ENCODE measurements at places on chromosomes 2 and 18.
A peak's percentile ranks its signal among the peaks of the same experiment; 100 is the strongest.

- no peak for DNase-seq
These were observed 4.1 kb downstream of the XIRP2 start for GRCh38 chr2:166892397-166892796.

DNA sequence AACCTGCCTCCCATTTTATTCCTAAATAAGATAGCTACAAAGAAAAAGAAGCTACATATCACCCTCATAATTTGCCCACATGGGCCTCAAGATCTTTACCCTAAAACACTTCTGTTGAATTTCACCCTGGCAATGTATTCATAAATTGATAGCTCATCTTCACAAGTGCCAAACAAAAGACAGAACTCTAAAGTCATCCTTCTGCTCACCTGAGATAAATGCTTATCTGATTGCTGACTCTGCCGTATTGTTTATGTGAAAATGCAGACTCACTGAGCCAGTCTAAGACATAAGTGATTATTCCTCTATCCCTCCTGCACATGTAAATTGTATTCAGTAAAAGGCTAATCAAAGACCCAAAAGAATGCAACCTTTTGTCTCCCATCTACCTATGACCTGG lies 2.0 kb downstream of the RDH14 start:
- DNase-seq = no peak

DNA sequence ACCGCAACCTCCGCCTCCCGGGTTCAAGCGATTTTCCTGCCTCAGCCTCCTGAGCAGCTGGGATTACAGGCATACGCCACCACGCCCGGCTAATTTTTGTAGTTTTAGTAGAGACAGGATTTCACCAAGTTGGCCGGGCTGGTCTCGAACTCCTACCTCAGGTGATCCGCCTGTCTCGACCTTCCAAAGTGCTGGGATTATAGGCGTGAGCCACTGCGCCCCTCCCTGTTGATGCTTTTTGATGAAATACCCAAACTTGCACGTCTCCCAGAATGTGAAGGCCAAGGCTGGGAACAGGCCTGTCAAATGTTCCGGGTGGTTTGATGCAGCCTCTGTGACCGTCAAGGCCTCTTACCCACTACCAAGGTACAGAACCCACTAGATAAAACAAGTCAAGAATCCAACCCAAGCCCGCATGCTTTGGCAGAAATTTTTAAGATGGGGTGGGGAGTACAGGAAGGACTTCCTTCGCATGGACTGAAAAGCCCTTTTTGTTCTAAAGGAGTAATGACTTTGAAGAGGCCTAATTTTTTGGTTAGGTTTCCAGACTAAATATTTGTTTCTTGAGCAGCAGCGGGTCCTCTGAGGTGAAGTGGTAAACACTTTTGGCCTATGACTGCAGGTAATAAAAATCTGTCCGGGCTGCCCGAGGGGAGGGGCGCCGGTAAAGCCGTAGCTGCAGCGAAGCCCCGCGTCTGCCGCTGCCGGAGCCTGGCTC lies 3.7 kb upstream of the EVX2 start:
- DNase-seq = no peak

DNA sequence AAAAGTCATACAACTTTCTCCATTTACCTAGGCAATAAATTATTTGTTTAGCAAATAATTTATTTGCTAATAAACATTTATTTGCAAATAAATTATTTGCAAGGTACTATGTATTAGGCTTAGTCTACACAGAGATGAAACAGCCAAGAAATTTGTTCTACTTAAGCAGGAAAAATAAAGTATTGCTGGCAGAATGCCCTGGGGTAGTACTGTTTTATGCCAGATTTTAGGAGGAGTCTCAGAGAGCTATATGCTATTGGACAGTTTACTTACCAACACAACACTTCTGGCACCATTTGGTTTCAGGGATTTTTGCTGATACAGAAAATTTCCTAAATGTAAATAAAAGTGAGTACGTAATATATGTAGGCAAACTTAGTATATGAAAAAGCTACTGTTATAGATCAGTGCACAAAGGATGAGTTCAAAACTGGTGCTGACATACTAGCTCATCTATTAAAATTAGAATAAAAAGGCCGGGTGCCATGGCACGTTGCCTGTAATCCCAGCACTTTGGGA lies 23.2 kb upstream of the CDKL4 start:
- no peak for DNase-seq

DNA sequence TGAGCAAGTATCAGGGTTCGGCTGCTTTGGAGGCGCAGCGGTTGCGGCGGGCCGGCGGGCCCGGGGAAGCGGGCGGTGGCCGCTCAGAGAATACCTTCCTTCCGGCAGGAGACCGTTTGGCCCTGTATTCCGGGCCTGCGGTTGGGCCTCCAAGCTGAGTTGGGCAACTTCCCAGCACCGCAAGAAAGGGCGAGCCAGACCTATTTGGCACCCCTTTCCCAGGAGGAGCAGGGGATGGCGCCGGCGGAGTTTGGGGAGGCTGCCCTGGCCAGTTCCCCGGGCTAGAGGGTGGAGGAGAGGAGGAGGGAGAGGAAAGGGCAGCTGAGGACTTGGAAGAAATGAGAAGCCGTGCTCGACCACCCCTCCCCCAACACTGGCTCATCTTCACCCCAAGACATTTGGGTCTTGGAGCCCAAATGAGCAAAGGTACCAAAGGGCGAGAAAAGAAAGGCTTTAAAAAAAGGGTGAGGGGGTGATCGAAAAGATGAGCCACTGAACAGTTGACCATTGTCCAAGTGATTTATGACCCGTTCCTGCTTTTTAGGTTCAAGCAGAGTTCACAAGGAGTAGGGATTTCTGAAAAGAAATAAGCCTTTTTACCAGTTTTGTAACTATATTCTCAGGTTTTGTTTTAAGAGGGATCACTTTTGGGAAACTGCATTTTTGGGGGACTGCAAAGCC lies 8.4 kb downstream of the HOXD3 start:
- no peak for DNase-seq

- peak; percentile 93 for DNase-seq
These were observed 39.0 kb upstream of the ARHGEF4 start for GRCh38 chr2:130797493-130798435.

DNA sequence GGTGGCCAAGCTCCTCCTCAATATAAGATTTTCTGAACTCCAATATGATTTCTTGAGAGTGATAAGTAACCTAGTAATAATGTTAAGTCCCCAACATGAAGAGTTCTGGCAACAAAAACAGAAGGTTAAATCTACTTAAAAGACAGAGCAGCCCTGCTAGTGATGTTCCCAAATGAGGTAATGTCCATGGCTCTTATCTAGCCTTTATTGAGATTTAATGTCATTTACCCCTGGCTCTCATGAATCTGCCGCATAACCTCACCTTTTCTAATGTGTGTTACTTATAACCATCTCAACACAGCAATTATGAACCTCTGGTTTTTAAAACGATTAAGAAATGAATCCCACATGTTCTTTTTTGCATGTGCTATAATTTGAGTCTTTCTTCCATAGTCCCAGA lies 167.5 kb upstream of the ZFP36L2 start:
- DNase-seq = no peak

- DNase-seq = no peak
These were observed 37.7 kb downstream of the LHCGR start for GRCh38 chr2:48717846-48718245.

- no peak for DNase-seq
These were observed 110.8 kb downstream of the SPTBN1 start for GRCh38 chr2:54566896-54567295.

DNA sequence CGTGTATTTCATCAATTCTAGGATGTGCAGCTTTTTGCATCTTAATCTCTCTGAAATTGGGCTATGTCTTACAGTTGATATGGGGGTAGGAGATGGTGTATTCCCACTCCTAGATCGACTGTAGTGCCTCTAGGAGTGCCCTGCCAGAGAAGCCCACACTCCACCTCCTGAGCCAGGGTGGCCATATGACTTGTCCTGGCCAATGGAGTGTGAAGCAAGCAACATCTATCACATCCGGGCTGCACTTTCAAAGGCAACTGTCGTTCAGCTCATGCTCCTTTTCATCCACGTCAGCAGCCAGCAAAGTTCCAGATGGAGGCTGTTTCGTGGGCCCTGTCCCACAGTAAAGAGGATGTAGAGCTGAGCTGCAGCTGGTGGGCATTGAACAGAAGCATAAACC lies 149.4 kb upstream of the SLC1A4 start:
- no peak for DNase-seq

DNA sequence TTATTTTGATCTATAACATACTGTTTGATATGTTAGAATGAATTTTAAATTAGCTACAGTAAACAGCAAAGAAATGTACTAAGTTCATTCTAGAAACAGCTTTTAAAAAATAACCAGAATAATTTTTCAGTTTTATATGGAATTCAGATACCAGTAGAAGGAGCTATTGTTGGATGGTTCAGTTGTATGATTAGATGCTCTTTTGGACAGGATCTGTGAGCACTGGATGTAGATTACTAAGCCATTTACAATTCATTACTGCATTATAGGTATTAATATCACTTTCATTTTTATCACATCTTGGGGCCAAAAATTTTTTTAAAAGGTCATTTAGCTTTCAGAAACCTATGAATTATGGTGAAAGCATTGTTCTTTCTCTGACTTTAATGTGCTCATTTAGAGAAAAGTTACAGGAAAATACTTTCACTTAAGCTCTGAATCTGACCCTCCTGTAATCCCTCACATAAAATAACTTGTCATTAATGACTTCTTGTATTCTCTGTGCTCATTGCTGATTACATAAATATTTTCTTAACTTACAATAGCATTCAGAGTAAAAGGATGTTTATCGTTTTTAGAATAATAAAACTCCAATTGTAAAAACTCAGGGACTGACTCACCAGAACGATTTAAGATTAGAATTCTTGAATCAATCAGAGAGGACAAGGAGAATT lies 750.2 kb downstream of the SLC4A3 start:
- DNase-seq = no peak

- no peak for DNase-seq
These were observed 64.1 kb upstream of the EHBP1 start for GRCh38 chr2:62641410-62641843.

DNA sequence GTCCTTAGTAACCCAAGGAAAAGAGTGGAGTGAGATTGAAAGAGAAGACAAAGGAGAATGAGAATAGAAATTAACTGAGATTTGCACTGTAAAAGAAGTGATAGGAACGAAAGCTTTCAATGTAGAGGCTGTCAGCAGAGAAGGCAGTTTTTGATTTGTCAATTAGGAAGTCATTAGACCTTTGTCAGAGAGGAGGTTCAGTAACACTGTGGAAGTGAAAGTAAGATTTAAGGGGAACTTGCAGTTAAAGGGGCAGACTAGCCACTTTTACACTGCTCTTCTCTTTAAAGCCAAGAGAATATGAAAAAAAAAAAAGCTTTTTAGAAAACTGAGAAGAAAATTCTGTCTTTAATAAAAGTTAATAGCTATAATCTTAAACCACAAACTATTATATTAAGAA lies 11.5 kb upstream of the KYNU start:
- DNase-seq = no peak

DNA sequence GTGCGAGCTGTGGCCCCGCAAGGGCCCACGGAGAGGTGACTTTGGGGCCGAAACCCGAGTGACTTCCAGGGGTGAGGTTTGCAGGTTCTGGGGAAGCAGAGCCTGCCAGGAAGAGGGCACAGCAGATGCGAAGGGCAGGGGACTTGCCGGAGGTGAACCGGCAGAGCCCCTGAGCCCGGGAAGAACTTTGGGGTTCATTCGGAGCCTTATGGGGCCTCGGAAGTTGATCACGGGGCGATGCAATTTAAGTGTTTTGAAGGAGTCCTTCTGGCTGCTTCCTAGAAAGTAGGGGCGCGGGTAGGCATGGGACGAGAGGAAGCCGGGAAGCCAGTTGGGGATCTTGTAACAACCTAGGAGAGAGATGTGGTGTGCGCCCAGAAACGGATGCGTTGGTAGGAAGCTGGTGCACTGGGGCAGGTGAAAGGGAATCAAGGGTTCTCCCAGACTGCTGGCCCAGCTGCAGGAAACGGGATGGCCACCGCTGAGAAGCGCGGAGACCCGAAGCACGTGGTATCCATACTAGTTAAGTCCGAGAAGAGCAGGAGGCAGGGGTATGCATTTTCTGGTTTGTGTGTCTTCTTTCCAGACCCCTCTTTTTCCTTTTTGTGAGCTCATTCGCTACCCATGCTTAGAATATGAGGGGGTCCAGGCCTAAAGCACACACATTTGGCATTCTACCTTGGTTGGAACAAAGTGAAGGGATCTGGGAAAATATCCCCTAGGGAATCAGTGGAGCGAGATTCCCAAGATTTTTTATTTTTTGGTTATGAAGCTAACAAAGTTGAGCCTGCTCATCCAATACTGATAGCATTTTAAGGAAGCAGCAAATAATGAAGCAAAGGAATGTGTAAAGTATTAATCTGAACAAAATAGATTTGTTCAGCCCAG lies 758 bp downstream of the SCLY start:
- no peak for DNase-seq

GRCh38 chr2:127525691-127526131 lies 578 bp downstream of the IWS1 start:
- no peak for DNase-seq

Measured in activated CD8-positive, alpha-beta memory T cell treated with anti-CD3 and anti-CD28 coated beads for 1 hour (primary cell).